ENCODE measurements at places on chromosomes 3 and 15.

GRCh38 chr3:73143401-73143800 is 81.9 kb downstream of the EBLN2 start:
- no peak for DNase-seq

GRCh38 chr3:157129803-157130466 is 30.0 kb downstream of the CCNL1 start:
- DNase-seq = no peak

GRCh38 chr15:67241132-67241855 is 13.2 kb downstream of the AAGAB start:
- DNase-seq = no peak

DNA sequence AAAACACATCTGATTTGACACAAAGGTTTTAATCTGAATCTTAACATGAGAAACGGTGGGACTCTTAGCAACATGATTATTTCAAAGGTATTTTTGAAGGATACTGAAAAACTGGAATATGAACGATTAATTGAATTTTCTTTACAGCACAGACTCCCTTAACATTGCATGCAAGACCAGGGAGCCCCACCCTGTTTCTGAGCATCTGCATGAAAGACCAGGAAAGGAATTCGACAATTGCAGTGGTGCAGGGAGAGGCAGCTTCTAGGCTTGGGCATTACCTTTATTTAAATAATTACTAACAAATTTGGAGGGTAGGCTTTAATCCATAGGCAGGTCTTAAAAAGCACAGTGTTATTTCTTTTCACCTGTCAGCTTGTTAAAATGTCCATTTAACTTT is 240.6 kb upstream of the TOPAZ1 start:
- DNase-seq = no peak

DNA sequence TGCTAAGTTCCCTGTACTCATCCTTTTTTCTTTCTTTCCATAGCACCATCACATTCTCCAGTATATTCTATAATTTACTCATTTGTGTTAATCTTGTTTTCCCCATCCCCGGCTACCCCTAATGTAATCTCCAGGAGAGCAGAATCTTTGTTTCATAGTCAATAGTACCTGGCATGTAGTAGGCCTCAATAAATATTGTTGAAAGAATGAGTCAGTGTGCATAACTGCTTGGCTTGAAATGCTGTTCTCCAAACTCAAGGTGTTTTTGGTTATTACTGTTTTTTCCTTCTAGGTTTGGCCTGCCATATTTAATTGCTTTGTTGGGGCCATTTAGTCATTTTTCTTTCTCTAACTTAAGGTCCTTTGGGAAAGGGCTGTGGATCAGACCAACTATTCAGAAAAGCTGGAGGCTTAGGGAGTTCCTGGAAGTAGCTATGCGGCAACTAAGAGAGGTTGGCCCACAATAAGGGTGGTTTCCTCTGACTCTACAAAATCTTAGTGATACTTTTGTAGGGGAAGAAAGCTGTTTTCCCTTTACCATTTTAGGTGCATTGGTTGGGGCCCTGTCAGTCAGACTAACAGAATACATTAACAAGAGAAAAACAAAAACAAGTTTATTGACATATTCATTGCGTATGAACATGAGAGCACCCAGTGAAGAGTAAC is 28.4 kb downstream of the KAT2B start:
- no peak for DNase-seq

GRCh38 chr15:90816401-90817116 is 51.8 kb upstream of the FURIN start:
- DNase-seq = no peak

GRCh38 chr15:77528968-77529319 is 103.8 kb downstream of the LINGO1 start:
- DNase-seq = no peak

GRCh38 chr3:42336103-42336502 is 70.1 kb upstream of the CCK start:
- DNase-seq = no peak
